ENCODE measurements at places on chromosomes 12 and 14.

- H3K27ac ChIP-seq = no peak overlapping the region
- H3K36me3 ChIP-seq = peaks cover 40% of the 10 kb centered on the region
- no peak overlapping the region for H3K4me3 ChIP-seq
- no peak for DNase-seq
- peaks cover 5% of the 10 kb centered on the region for H3K4me1 ChIP-seq
These were observed 39.8 kb downstream of the BAZ2A start for GRCh38 chr12:56590237-56590830.

GRCh38 chr12:74488134-74488533 lies 49.5 kb upstream of the ATXN7L3B start:
- no peak for DNase-seq
- no peak overlapping the region for H3K4me3 ChIP-seq

DNA sequence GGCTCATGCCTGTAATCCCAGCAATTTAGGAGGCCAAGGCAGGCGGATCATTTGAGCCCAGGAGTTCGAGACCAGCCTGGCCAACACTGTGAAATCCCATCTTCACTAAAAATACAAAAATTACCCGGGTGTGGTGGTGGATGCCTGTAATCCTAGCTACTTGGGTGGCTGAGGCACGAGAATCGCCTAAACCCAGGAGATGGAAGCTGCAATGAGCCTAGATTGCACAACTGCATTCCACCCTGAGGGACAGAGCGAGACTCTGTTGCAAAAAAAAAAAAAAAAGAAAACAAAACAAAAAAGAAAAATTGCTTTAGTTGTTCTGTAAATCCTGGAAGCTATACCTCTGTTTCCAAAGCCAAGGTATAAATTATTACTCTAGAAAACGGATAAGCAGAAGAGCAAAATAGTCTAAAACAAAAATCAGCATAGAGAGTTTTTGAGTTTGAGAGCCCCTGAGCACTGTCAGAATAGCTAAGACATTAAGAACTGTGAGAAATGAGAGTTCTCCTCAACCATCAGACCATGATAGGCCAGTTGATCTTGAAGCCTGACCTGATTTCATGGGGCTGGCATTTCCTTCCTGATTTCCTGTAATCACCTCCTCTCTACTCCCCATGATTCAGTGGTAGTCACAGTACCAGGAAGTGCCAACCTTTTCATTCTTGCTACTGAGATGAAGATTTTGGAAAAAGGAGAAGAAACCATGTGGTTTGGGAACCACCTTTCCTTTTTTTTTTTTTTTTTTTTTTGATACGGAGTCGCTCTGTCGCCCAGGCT lies 31.7 kb downstream of the ATP2A2 start:
- H3K36me3 ChIP-seq = no peaks in the 10 kb centered on the region
- peak overlapping the region; percentile 7 for H3K27ac ChIP-seq
- no peak overlapping the region for H3K4me3 ChIP-seq
- H3K4me1 ChIP-seq = peaks cover 25% of the 10 kb centered on the region
- DNase-seq = no peak
- H3K27me3 ChIP-seq = no peaks in the 10 kb centered on the region

GRCh38 chr12:55707219-55707671 lies 459 bp downstream of the ITGA7 start:
- no peaks in the 10 kb centered on the region for H3K36me3 ChIP-seq
- H3K27me3 ChIP-seq = no peaks in the 10 kb centered on the region
- no peak overlapping the region for H3K27ac ChIP-seq
- H3K4me3 ChIP-seq = peak overlapping the region; percentile 53

- no peak overlapping the region for H3K4me3 ChIP-seq
- no peaks in the 10 kb centered on the region for H3K36me3 ChIP-seq
These were observed 1.6 kb upstream of the MLXIP start for GRCh38 chr12:122076743-122077495.

DNA sequence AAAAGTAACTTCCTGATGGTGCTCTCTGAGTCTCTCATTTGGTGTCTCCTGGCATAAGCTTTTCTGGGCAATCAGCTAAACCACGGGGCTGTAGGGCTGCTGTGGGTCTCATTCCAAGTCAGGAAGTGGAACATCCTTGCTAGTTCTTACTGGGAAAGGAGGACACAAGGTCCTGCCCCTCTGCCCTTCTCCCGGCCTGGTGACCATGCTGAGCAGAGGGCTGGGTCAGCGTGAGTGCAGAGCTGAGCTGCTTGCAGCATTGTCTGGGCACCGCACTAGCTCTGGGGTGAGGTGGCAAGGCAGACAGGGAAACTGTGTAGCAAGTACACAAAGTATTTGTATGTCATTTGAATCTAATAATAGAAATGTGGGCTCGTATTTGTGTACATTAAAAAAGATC lies 45.0 kb upstream of the ASPG start:
- DNase-seq = no peak
- no peak overlapping the region for H3K4me3 ChIP-seq
- H3K36me3 ChIP-seq = no peaks in the 10 kb centered on the region
- H3K27ac ChIP-seq = no peak overlapping the region
- H3K4me1 ChIP-seq = no peaks in the 10 kb centered on the region
- H3K27me3 ChIP-seq = no peaks in the 10 kb centered on the region

GRCh38 chr14:82500222-82500621 lies 966.6 kb upstream of the SEL1L start:
- no peaks in the 10 kb centered on the region for H3K4me1 ChIP-seq
- H3K27ac ChIP-seq = no peak overlapping the region
- H3K36me3 ChIP-seq = no peaks in the 10 kb centered on the region
- no peak for DNase-seq
- H3K4me3 ChIP-seq = no peak overlapping the region

- H3K36me3 ChIP-seq = peaks cover 13% of the 10 kb centered on the region
- peak overlapping the region; percentile 88 for H3K4me3 ChIP-seq
- H3K27me3 ChIP-seq = no peaks in the 10 kb centered on the region
- peaks cover 23% of the 10 kb centered on the region for H3K4me1 ChIP-seq
- DNase-seq = no peak
- peak overlapping the region; percentile 97 for H3K27ac ChIP-seq
These were observed 769 bp upstream of the VTI1B start for GRCh38 chr14:67675219-67675582.

GRCh38 chr14:53957739-53958138 lies 1.1 kb upstream of the BMP4 start:
- H3K27ac ChIP-seq = no peak overlapping the region
- H3K4me1 ChIP-seq = peaks cover 4% of the 10 kb centered on the region
- H3K36me3 ChIP-seq = no peaks in the 10 kb centered on the region

GRCh38 chr12:1794440-1795090 lies 25.8 kb upstream of the LRTM2 start:
- H3K4me1 ChIP-seq = peaks cover 25% of the 10 kb centered on the region
- H3K36me3 ChIP-seq = no peaks in the 10 kb centered on the region
- DNase-seq = no peak
- peak overlapping the region; percentile 14 for H3K27ac ChIP-seq
- H3K4me3 ChIP-seq = no peak overlapping the region

DNA sequence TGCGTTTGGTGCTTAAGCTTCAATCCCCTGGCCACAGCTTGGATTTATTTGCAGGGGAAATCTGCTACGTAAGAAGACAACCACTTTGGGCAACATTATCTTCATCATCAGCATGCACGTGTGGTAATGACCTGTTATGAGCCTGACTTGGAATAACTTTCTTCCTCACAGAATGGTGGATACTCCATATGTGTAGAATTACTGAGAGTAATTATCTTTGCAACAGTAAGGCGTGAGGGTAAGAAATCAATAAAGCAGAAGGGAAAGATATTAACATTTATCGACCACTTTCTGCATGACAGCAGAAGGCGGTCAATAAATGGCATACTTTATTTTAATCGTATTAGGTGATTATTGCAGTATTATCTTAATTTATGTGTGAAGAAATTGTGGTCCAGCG lies 152.7 kb downstream of the RGS6 start:
- DNase-seq = no peak
- no peak overlapping the region for H3K4me3 ChIP-seq
- H3K4me1 ChIP-seq = no peaks in the 10 kb centered on the region
- no peak overlapping the region for H3K27ac ChIP-seq

DNA sequence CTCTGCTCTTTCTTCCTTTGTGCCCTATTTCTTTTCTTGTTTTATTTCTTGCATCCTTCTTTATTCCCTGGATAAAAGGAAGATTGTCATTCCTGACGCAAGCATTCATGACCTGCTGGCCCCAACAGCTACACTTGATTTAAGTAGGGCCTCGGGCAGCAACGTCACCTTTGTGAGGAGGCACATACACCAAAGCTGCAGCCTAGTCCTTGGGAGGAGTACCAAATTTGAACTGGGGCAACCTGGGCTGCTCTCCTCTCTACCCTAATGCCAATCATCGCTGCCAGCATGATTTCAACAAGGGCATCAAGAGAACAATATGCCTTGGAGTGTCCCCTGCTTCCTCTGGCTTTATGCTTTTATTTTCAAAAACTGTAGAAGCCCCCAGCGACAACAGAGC lies 76.4 kb downstream of the C12orf50 start:
- H3K27me3 ChIP-seq = no peaks in the 10 kb centered on the region
- no peak overlapping the region for H3K27ac ChIP-seq
- no peaks in the 10 kb centered on the region for H3K4me1 ChIP-seq

- no peaks in the 10 kb centered on the region for H3K4me1 ChIP-seq
- no peak overlapping the region for H3K4me3 ChIP-seq
- no peak for DNase-seq
- H3K27me3 ChIP-seq = no peaks in the 10 kb centered on the region
These were observed 178.7 kb downstream of the GXYLT1 start for GRCh38 chr12:41966001-41966400.

DNA sequence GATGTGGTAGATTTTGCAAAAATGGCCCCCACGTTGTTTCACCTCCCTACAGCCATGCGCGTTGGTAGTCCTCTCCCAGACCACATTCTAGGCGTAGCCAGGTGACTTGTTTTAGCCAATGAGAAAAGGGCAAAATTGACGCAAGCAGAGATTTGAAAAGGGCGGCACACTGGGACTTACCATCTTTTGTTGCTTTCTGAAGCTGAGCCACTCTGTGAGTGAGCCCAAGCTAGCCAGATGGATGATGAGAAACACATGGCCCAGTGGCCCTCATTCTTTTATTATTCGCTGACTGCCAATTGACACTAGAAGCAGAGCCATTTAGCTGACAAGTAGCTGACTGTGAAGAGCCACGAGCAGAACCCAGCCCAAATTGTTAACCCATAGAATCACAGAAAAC lies 142.0 kb upstream of the GZMB start:
- H3K4me1 ChIP-seq = no peaks in the 10 kb centered on the region
- H3K36me3 ChIP-seq = no peaks in the 10 kb centered on the region
- H3K4me3 ChIP-seq = no peak overlapping the region
- DNase-seq = no peak

DNA sequence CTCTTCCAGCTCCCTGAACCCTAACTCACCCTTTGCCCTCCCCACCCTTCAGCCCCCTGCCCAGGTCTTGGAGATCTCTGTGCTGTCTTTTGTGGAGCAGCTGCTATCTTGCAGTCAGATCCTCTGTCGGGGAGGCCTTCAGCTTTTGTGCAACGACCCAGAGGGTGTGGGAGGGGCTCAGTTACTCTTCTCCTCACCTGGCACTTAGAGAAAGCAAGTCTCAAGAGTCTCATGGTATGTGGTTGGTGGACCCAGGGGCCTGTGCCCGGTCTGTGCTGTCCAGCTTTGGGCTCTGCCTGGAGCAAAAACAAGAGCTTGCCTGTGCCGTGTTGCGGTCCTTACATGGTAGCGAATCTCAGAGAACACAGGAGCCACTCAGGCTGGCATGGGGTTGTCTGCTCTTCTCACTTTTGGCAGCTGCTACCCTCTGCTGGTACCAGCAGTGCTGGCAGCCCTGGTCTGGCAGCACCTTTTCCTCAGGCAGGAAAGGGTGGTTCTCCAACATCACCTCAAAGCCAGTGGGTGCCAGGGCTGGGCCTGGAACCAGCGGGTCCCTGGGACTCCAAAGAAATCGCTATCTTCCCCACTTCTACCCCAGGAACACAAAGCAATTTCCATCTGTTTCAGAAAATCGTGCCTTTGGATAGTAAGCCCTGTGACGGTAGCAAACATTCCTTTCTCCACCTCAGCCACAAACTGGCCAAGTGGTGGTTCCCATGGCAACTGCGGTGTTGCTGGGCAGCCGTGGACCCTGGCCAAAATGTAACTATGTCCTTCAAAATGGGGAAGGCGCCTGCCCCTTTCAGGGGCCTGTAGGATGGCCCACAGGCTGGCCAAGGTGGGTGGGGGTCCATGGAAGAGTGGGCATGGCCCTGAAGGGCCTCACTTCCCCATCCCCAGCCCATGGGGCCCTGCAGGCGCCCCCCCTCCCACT lies 90.0 kb downstream of the RIN3 start:
- no peaks in the 10 kb centered on the region for H3K27me3 ChIP-seq
- H3K4me3 ChIP-seq = no peak overlapping the region
- no peak overlapping the region for H3K27ac ChIP-seq
- H3K4me1 ChIP-seq = peaks cover 16% of the 10 kb centered on the region

DNA sequence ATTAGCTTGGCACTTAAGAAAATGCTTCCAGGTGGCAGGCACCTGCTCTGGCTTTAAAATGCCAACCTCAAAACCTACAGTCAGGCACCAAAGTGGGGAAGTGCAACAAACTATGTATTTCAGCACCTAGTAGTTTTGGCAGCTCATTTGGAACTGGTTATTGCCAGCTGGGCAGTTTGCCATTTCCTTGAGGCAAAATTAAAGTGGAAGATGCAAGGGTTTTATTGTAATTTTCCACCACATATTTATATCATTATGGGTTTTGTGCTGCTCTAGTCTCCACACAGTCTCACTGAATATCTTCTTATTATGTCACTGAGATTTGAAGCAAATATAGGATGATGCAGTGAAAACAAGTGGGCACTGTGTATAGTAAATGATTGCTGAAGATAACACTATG lies 117.0 kb downstream of the PRKD1 start:
- no peaks in the 10 kb centered on the region for H3K36me3 ChIP-seq
- H3K27ac ChIP-seq = no peak overlapping the region
- H3K27me3 ChIP-seq = no peaks in the 10 kb centered on the region
- peak; percentile 26 for DNase-seq
- H3K4me1 ChIP-seq = peaks cover 2% of the 10 kb centered on the region

DNA sequence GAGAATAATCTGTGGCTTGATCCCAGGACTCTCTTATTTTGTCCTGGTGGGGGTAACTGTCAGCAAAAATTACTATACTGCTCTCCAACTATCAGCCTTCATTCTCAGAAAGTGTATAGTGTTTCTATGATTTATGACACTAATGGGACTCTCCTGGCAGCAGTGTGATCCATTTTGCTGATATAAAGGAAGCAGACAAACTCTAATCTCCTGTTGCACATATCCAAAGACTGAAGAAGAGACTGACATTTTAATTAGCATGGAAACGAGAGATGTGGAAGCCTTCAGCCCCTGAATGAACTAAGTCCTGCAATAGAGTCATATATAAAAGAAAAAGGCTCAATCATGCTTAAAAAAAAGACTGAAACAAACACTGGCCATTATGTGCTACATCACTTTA lies 127.8 kb upstream of the SSTR1 start:
- DNase-seq = no peak
- H3K27me3 ChIP-seq = no peaks in the 10 kb centered on the region
- H3K36me3 ChIP-seq = no peaks in the 10 kb centered on the region

- H3K4me3 ChIP-seq = no peak overlapping the region
These were observed 269.3 kb downstream of the DAD1 start for GRCh38 chr14:22319526-22320361.

GRCh38 chr12:91177381-91177780 lies 5.2 kb downstream of the DCN start:
- H3K27me3 ChIP-seq = no peaks in the 10 kb centered on the region
- H3K36me3 ChIP-seq = no peaks in the 10 kb centered on the region
- no peak for DNase-seq
- peak overlapping the region; percentile 42 for H3K4me3 ChIP-seq
